PC-9 (cell line): ENCODE measurements at places on chromosomes 3 and 15.

- DNase-seq: no peak
Measured at GRCh38 chr3:192817506-192817905, 90.2 kb upstream of the FGF12 start.

- peak; percentile 76 for DNase-seq
Measured at GRCh38 chr15:73539212-73540128, 93.7 kb downstream of the NPTN start.

GRCh38 chr3:101995371-101996046, 146.2 kb downstream of the NFKBIZ start:
- no peak for DNase-seq

DNA sequence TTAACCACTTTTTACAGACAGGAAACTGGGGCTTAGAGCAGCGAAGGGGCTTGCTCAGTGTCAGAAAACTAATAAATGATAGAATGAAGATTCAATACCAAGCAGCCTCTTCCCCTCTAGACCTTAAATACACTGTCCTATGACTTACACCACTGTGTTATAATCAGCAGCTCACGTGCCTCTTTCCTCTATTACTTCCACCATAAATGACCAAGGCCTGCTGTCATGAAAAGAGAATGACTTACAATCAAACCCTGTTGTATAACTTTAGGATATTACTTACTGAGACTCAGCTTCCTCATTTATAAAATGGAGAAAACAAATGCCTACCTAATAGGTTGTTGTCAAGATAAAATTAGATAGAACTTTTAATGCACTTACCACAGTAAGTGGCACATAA, 11.6 kb downstream of the FMN1 start:
- no peak for DNase-seq

DNA sequence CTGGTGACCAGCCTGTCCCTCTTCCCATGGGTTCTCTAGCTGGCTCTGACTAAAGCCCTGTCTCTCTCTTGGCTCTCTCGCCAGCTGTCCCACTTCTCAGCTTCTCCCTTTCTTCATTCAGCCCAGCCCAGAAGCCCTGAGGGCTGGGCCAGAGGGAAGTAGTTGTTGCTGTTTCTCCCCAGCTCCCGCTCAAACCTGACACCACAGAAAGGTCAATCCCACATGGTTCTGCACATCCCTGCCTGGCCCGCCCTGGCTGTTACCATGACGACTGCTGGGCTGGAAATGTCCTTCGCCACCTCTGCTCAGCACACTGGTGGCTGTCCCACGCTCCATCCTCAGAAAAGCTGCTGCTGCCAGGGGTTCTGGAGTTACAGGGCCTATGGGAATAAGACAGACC, 25.9 kb downstream of the CCDC32 start:
- no peak for DNase-seq

GRCh38 chr3:106068795-106069194, 200.0 kb upstream of the CBLB start:
- DNase-seq: no peak

DNA sequence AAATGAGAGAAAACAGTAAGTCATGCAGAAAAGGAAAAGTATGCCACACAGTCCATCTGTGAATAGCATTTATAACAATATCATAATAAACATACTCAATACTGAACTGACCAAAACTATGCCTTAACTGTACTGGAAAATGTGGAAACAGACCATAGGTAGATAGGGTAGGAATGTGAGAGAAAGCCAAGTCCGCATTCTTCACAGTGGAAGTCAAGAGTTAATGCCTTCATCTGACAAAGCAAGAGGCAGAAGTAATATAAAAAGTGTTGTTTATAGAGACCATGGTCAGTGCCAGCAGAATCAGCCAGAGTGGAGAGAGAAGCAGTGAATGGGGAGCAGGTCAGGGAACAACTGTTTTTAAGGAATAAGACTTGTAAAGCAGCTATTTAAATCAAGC, 52.3 kb downstream of the KBTBD12 start:
- DNase-seq: no peak

DNA sequence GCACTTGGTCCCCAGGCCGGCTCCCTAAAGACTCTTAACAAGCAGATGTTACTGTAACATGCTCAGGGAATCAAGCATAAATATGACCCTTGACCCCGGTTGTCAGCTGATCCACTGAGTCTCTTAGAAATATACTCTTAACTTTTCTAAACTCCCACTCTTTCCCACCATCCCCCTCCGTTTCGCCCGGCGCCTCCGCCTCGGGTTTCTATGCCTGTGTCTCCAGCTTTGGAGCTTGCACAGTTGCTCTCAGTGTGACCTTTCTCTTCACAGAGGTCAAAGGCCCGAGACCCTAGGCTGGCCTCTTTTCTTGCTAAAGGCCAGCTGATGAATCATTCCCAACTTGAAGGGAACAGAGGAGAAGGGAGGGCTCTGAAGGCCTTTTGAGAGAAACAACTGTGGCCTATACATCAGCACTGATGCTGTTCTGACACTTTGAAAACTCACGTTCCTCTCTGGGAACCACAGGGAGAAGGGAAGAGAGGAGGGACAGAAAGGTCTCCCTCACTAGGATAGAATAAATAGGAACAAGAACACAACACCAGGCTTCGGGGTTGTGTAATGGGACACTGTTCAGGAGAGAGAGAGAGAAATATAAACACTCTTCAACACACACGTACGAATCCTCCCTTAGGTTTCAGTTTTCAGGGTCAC, 484.5 kb upstream of the NR2F2 start:
- no peak for DNase-seq

GRCh38 chr3:151835751-151836525, 22.0 kb downstream of the AADAC start:
- DNase-seq: no peak

DNA sequence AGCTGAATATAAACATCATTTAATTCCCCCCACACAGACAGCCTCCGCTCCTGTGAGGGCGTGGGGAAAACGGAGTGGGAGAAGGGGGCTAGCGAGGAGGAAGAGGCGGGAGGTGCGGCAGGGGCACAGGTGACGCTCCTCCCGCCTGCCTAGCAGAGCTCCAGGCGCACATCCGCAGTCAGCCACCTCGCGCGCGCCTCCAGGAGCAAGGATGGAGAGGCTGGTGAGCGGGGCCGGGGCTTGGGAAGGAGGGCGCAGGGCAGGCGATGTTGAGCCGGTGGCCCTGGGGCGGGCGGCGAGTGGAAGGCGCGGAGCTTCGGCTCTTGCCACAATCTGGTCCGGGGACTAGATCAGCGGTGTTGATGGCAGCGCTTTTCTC, at the start of gene CD200:
TSS of gene CD200 (plus strand) at position 155 of the 379 bp plus-strand sequence. CDS start at position 212, 57 bp downstream.
- no peak for DNase-seq

DNA sequence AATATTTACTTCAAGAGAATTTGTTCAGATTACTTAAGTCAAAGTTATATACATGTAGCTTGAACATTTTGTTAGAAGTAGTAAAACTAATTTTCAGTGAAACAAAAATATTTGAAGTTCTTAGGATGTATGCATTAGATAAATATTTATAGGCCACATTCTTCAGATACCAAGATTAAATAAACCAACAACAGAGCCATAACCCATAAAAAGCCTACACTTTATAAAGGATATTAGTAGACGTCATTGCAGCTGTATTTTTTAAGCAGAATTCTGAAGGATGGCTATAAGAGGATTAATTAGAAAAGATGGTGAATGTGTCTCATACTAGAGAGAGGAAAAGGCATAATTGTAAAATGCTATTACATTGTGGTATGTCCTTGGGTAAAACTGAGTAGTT, 449.7 kb upstream of the ALCAM start:
- no peak for DNase-seq

DNA sequence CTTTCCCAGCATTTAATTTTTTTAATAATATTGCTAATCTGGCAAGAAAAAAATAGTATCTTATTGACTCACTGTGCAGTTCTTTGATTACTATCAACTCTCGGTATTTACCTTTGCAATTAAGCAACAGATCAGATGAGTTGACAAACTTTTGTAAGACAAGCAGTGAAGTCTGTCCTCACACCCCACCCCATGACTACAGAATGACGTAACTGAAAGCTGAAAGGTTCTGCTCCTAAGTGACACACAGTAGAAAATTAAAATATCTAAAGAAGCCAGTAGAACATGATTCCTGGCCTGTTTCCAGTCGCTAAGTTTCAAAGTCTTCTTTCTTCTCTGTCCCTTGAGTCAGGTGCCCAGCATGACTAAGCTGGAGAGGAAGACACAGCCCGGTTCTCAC, 135.5 kb downstream of the STT3B start:
- peak; percentile 38 for DNase-seq
